Fibroblast of upper back skin (primary cell): ENCODE measurements at places on chromosomes 1 and 21.

- no peak for DNase-seq
Observed at GRCh38 chr1:30046751-30047150, 676.6 kb downstream of the MATN1 start.

GRCh38 chr1:208206092-208206698, 38.0 kb downstream of the PLXNA2 start:
- no peak for DNase-seq

GRCh38 chr21:36917471-36918158, 48.9 kb downstream of the HLCS start:
- peak; percentile 61 for DNase-seq

DNA sequence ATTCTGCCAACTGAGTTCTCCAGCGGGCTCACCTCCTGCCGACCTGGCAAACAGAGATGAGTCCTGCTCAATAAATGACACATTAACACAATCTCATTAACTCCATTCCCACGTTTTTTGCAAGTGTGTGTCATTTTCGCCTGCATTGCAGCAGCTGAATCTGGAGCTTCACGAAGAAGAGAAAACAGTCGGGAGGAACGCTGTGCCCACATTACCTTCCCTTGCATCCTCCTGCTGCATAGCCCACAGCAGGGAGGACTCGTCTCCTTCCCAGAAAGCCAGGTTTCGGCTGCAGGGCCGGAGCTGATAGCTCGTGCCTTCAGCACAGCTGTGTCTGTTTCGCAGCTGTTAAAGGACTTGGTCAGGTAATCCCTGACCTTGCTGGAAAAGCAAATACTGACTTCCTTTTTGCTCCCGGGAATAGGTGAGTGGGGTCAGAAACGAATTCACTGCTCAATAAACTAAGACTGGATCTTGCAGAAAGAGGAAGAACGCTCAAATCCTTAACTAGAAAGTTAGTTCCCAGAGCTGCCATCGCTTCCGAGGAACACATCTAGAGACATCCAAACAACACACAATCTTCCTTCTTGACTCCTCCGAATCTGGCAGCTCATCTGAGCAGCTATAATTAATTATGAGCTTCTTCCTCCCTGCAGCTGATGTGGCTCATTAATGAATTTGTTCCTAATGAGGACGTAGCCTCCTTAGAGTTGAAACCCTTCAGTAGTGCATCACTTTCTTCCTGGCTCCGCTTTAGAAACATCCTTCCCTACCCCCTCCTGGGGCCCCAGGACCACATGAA, 33.0 kb downstream of the KANK4 start:
- no peak for DNase-seq
